ENCODE measurements at places on chromosomes 13 and 19.

GRCh38 chr13:96967248-96967745 is 27.0 kb downstream of the OXGR1 start:
- DNase-seq = no peak

DNA sequence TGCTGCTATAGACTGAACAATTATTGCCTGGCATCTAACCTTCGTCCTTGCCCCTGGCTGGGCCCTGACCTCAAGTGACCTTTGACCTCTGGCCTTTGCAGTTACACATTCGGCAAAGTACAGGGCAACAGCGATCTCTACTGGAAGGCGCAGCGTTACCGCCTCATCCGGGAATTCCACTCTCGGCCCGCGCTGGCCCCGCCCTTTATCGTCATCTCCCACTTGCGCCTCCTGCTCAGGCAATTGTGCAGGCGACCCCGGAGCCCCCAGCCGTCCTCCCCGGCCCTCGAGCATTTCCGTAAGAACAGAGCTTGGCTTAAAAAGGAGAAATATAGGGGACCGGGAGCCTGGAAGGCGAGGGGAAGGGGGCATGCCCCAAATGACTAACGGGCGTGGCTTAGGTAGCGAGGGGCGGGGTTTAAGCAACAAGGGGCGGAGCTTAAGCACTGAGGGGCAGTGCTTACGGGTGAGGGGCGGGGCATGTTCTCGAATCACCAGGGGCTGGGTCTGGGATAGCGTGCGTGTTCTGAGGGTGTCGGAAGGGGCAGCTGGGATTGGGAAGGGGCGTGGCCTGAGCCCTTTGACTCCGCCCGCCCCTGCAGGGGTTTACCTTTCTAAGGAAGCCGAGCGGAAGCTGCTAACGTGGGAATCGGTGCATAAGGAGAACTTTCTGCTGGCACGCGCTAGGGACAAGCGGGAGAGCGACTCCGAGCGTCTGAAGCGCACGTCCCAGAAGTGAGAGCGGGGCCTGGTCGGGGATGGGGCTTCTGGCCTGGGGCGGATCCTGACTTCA is 52.7 kb downstream of the TRPM4 start:
- DNase-seq = no peak

GRCh38 chr13:99601535-99601934 is 100.3 kb downstream of the TM9SF2 start:
- no peak for DNase-seq

GRCh38 chr19:47231215-47232054 is 436 bp upstream of the BBC3 start:
- DNase-seq = peak; percentile 51

- no peak for DNase-seq
Observed at GRCh38 chr13:73107970-73108369, 49.2 kb downstream of the KLF5 start.

DNA sequence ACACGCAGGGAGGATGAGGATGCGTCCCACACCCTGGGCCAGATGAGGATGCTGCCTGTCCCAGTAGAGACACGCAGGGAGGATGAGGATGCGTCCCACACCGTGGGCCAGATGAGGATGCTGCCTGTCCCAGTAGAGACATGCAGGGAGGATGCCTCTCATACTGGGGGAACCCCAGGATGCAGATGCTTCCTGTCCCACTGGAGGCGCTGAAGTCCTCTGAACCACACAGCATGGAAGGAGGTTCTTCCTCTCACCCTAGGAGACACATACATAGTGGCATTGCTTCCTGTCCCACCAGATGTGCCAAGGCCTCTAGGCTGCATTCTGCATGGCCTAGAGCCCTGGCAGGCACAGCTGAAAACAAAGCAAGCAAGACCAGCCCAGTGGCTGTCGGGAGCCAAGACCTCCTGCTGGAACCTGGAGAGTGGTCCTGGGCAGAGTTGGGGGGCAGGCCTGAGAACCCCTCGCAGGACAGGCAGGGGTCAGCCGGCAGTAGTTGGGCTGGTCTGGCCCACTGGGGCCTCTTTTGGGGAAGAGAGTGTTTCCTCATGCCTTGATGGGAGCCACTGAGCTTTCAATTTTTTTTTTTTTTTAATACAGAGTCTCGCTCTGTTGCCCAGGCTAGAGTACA is 4.3 kb downstream of the HPN start:
- no peak for DNase-seq

Data from esophagus squamous epithelium (tissue), 5 donors.